ENCODE measurements at places on chromosomes 2 and 18.
A peak's percentile ranks its signal among the peaks of the same experiment; 100 is the strongest.

GRCh38 chr2:109454304-109454703, 159.5 kb downstream of the SEPTIN10 start:
- DNase-seq, result no peak

DNA sequence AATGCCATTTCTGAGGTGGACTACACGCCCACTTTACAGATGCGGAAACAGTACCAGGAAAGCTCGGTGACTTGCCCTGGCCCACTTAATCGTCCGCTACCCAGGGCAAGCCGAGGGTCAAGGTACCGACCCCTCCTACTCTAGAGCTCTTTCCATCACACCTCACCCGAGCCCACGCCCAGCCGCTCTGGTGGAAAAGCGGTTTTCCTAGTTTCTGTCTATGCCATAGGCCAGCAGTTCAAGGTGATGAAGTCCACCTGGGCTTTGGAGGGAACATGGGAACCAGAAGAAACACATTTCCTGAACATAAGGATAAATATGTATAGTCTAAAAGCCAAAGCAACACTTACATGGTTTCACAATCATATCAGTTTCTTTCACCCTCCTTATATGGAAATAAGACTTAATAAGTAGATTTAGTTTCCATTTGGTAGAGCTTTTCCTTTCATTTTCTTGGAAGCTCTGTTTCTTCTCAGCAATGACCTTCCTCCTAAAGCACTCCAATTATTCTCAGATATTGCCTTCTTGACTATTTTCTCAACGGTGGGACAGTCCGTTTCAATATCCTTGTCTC, 567 bp downstream of the VWA3B start:
- DNase-seq, result no peak

DNA sequence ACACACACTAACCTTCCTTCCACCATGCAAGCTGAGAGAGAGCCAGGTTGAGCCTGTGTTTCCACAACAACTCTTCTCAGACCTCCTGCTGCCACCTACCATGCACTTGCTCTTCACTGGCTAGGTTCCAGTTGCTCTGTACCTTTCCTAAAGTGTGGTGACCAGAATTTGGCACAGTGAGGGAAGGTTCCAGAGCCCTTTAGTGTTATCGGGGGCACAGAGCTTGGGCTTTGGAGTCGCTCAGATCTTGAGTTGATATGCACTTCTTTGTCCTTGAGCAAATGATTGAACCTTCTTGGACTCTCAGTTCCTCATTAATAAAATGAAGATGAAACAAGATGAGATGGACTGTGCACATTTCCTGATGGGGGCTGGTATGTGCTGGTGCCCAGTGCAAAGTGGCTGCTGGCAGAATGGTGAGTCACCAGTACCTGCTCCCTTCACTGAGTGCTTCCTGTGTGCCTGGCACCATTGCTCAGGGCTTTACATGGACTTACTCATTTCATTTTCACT, 47.1 kb downstream of the NEDD4L start:
- no peak for DNase-seq

GRCh38 chr18:53796040-53796729, 428.3 kb downstream of the MBD2 start:
- peak; percentile 84 for DNase-seq

DNA sequence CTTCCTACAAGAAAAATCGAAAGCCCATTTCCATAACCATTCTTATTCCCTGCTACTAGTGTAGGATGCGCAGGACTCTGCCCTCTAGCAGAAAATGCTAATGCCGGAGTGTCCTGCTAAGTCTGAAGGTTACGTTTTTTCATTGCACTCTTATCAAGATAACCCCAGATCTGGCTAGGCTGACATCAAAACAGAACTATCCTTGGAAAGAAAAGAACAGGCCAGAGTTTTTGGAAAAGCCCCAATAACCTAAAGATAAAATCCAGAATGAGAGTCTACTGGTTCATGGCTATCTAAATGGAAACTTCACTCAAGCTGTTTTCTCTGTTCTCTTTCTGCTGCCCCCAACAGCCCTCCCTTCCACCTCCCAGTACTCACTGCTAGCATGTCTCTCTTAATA, 913 bp downstream of the RNF152 start:
- DNase-seq, result no peak

GRCh38 chr18:41732356-41732755, 222.7 kb upstream of the PIK3C3 start:
- DNase-seq, result no peak

GRCh38 chr2:171956135-171956825, 34.0 kb downstream of the HAT1 start:
- DNase-seq, result no peak

GRCh38 chr2:40639320-40639719, 187.4 kb upstream of the SLC8A1 start:
- DNase-seq, result no peak

DNA sequence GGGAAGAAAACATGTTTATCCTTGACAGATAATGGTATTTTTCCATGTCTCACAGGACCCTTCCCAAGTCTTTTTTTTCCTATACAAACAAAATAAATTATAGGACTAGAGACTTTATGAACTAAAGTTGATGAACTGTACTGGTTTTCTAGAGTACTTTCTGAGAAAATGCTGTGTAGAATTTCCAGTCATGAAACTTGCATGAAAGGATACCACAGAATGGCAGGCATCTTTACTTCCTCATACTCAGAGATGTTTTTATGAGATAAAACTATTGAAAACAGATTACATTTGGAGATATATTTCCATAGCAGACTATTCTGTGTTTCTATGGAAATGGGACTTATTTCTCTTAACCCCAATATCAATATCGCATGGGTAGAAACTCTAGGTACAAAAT, 403.5 kb downstream of the PARD3B start:
- no peak for DNase-seq

DNA sequence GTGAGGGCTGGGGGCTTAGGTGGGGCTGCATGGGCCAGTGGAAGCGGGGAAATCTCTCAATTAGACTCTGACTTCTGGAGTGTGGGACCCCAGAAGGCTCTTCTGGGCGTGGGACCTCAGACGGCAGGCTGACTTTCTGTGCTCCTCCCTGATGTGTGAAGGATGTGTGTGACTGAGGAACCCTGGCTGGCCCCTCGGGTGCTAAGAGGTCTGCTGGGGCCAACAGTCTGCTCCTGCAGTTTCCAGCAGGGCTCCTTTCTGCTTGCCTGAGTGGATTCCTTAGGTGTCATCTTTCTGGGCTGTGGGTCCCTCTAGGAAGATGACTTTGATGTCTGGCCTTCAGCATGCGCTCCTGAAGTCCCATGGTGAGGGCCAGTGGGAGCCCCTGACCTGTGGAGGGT, 167.5 kb downstream of the DYSF start:
- no peak for DNase-seq

DNA sequence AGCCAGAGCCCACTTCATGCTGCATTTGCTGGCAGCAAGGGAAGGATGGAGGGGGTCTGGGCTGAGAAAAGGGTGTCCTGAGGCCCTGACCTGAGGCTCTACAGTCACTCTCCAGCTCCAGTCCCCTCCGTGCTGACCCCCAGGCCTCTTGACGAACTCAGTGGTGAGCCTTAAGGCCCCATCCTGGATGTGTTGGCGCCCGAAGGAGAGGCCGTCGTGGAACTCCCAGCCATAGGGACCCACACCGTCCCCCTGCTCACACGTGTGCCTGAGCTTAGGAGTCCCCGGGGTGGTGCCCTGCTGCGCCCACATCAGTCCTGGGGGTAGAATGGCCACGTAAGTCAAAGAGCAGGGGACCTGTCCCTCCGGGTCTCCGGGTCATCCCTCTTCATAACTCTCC, 776 bp downstream of the MOGS start:
- DNase-seq, result no peak

DNA sequence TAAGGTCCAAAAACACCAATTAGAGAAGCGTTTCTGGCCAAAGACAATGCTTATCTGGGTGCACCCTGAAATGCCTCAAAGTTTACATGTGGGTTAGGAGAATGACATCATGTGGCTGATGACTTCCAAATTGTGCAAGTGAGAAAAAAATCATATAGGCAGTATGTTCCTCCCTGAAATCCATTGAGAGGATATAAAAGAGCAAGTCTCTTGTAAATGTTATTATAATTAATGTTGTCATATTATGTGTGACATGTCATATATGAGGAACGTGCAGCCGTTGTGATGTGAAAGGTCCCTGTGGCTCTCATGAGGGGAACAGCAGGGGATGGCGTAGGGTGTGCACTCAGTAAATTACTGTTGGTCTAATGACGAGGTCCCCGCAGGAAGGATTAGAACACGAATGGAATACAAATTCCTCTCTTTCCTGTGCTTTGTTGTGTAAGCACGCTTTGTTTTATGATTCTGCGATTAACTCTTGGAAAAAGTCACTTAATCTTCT, 290.8 kb downstream of the PRKCE start:
- DNase-seq, result no peak

DNA sequence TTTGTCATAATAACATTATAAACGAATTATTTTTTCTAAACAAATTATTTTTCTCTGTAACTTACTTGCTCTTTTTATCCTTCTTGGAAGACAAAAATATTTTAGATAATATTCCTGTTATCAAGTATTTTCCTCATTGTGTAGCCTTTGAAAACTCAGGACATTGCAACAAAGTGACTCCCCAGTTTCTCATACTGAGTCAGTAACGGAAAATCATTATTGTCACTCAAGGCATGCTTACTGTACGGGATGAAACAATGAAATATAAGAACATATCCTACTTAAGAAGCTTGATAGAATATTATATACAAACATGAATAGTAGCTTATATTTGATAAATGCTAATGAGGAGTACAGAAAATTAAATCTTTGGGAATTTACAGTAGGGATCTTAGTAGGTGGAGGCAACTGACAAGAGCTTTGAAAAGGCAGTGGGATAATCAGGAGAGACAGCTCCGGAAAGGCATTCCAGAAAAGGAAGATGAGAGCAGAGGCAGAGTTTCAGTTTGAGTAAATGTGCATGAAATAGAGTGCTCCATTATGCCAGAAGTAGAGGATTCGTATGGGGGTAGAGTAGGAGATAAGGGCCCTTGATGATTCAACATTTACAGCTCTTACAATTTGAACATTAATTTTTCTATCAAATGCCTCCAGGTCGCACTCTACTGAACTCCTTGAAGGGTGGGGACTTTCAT, 14.0 kb upstream of the YES1 start:
- no peak for DNase-seq

DNA sequence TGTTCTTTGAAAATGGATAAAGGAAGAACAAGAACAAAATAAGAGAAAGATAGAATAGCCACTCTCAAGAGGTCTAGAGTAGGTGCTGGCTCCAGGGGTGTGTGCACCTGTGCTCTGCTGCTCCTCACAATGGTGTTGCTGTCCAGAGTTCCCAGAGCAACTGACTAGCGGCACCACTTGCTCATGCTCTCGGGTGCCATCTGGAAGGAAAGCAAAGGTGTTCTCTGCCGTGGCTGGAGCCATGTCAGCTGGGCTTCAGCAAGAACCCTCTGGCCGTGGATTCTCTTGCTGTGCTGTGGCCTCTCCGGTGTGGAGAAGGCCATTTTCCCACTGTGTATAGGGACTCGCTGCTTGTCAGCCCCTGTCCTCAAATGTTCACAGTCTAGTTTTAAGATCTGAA, 114.6 kb upstream of the TEX51 start:
- DNase-seq, result no peak

DNA sequence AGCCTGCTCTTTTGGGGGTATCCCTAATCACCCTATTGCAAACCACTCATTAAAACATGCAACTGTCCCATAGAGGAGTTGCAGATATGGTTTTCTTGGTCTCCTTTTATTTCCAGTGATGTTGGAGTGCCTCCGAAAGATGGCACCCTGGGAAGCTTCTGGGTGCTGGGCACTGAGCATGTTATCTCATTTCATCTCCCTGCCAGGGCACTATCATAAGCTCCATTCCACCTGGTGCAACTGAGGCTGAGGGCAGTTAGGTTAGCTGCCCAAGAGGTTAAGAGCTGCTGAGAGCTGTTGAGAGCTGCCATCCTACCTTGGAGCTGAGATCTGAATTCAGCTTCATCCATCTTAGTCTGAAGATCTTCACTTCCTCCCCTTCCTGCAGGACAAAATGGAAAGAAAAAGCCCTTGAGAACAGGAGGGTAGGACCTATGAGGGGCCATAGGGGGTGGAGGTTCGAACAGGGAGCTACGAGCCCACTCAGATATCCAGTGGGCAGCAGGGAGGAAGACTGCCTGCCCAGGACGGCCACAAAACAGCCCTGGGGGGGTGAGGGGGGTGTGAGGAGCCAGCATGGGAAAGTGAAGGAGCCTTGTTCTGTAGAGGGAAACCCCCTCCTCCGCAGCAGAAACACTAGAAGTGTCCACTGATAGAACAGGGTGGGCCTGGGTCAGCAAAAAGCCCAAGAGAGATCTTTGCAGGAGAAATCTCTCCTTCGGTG, 202.5 kb downstream of the ZFP36L2 start:
- DNase-seq, result no peak

DNA sequence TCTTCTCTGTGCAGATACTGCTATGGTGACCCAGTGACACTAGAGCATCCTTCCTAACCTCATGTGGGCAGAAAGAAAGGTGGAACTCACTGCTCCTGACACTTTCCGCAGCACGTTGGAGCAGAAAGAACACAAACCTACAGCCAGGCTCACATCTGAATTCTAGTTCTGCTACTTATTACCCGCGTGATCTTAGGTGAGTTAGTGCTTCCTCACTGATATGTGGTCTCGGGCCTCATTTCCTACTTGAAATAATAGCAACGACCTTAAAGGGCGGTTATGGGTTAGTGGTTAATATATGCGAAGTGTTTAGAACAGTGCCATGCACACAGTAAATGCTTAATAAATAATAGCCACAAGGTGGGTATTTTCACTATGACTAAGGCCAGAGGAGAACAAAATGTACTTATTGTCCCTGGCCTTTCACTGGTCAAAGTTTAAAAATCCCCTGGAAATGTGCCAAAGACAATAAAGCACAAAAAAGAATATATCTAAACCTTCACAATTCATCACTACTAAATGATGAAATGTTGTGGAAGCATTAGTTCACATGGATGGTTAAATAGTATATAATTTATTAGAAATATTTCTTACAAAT, 66.6 kb downstream of the MYOM1 start:
- no peak for DNase-seq

DNA sequence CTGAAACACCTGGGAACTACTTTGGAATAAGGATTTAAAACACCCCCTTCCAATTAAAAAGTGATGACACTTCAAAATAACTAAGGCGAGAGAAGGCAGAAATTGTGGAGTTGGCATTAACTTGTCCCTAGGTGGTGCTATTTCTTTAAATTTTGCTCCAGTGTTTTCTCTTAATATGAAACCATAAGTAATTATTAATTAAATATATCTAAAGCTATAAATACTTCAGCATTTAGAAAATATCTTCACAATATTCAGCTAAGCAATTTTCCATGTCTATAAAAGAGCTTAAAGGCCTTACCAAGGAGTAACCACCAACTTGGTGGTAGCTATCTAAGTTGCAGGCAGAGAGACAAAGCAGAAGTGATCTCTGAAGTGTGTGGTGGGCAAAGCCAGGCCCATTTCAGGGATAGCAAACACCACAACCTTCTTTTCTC, 186.8 kb upstream of the PGAP1 start:
- no peak for DNase-seq

- DNase-seq, result no peak
Measured at GRCh38 chr2:164984428-164984827, 29.1 kb upstream of the SLC38A11 start.

DNA sequence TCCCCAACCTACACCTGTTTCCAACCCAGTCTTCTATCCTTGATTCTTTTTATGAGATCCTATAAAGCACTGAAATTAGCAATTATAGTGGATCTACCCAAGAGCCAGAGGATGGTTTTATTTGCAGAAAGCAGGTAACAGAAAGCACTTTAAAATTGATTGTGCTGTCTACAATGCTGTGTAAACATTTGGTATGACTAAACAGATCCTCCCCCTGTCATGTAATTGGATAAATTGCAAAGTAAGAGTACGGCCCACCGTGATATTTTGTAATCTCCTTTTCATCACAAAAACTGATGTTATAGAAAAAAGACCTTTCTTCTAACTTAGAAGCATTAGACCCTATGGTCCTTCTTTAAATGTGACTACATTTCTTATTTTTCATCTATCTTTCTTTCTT, 11.3 kb upstream of the PPP3R1 start:
- DNase-seq, result no peak
